Stimulated activated CD4-positive, alpha-beta T cell treated with anti-CD3 and anti-CD28 coated beads, Interleukin-1b, Interleukin-23, amount 100 ng/mL, for 24 hours (primary cell): ENCODE measurements at places on chromosomes 4 and X.

DNA sequence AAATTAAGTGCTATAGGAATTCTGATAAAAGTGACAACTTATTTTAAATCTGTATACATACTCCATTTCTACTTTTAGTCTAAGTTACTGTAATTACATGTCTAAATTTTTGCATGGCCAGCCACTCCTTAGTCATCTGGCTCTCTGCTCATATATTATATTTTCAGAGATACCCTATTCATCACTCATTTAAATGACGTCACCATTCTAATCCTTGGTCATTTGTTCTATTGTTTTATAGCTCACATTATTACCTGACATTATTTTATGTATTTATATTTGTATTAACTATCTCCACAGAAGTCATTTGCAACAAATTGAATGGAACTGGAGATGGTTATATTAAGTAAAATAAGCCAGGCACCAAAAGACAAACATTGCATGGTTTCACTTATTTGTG, 179.6 kb upstream of the CXorf51A start:
- no peak for DNase-seq

DNA sequence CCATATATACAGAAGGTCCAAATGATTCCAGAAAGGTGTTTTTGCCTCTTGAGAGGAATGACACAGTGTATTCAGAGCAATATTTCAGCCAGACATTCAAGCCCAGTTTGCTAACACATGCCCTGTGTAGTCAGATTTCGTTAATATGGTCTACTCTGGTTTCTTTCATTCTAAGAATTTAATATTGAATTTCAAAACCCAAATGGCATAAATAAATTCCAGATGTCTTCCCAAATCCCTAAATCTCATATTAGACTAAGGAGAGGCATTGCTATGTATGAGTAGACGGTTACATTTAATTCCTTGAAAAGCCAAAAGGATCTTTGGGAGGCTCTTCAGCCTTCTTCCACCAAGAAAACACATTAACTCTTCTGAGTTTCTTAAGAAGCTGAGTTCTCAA, 66.3 kb upstream of the C1QTNF7 start:
- no peak for DNase-seq

- no peak for DNase-seq
Observed at GRCh38 chr4:72893354-72894066, 176.0 kb downstream of the COX18 start.

GRCh38 chr4:184402740-184403383, 71.5 kb downstream of the IRF2 start:
- DNase-seq: no peak

GRCh38 chr4:110682311-110682710, 59.4 kb upstream of the PITX2 start:
- no peak for DNase-seq

DNA sequence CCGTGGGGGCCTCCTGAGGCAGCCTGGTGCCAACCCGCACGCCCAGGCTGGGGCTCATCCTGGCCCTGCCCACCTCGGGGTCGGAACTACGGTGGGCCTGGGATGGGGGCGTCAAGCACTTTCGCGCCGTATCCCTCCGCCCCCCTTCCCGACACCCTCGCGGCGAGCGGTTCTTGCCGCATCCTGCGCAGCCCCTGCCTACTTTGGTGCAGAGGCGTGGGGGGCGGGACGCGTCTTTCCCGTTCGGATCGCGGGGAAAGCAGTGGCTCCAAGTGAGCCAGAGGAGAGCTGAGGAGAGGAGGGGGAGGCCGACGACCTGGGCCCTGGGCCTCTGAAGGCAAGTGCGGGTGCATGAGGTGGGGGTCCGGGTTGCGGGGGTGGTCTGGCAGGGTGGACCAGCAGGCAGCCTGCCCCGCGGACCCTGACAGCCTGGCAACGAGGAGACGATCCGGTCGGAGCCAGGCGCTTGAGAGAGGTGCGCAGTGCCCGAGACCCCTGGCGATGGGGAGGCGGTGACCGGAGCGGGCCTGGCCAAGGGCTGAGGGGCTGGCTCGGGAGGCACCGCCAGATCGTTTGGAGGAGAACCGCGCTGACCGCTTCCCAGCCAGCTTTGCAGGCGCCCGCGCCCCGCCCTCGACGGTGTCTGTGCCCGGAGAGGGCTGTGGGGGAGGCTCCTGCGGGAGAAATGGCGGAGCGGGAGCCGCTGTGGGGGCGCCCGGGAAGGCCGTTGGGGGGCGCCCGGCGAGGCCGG, at the start of gene GPRASP2:
GPRASP2 (plus strand) TSS at position 233 of the 751 bp plus-strand sequence. CDS start 2,422 bp downstream, outside the sequence.
- DNase-seq: no peak
